ENCODE measurements at places on chromosomes 3 and 15.

- DNase-seq, result no peak
These were observed 62.4 kb downstream of the RAB7A start for GRCh38 chr3:128788268-128788869.

DNA sequence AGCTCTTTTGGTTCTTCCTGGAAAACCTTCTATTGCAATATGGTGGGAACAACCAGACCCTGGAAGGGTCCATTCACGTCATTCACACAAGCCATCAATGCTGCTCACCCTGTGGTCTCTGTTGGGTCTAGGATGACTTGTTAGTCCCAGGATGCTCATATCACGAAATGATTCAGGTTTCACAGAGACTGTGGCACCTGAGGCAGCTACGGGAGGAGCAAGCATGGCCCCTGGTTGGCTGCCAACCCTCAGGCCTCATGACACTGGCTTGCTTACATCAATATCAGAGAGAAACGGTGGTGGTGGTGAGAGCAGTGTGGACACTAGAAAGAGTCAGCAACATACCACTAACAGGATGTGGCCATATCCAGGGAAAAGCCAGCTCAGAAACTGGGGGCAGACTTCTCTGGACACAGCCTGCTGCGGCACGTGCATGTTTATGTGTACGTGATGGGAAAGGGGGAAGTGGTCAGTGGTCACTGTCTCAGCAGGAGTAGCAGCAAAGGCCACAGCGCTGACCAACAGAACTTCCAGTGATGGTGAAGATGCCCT, 208.9 kb upstream of the ST8SIA2 start:
- no peak for DNase-seq

- peak; percentile 61 for DNase-seq
These were observed 637.2 kb downstream of the NTRK3 start for GRCh38 chr15:87619161-87619960.

DNA sequence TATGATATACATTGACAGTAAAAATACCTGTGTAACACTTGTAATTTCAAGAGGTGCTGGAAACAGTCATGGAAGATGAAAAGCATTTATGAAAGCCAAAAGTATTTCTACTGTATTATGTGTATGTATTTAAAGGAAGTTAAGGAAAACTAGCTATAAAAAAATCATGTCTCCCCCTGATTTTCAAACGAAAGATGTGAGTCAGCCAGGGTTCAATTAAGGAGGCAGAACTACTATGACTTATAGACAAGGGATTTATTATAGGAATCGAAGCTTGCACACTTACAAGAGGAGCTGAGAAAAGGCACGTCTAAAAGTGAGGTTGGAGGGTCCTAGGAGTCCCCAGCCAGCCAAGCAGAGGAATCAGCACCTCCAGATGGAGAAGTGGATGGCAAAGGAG, 119.4 kb downstream of the SUCLG2 start:
- DNase-seq, result no peak

DNA sequence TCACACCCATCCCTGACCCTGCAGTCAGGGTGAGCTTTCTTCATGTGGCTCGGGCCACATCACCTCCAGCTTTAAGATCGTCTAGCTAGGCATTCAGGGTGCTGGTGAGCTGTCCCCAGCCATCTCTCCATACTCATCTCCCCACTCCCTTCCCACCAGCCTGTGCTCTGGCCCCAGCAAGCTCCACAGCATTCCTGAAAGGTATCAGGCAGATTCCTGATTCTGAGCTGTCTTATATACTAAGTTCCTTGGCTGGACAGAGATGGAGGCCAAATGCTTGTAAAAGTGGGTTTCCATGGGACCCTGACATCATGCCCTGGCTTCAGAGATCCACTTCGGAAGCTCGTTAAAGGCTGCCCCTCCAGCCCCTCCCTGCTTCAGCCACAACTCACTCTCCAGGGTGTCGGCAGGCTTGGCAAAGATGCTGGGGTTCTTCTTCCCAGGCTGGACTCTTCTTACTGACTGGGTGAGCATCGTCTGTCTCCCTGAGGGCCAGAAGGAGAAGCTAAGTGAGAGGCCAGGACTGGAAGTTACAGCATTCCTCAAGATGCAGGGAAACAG, 3.9 kb downstream of the CILP start:
- no peak for DNase-seq

GRCh38 chr15:92140796-92141195, 252.9 kb upstream of the ST8SIA2 start:
- DNase-seq, result no peak

DNA sequence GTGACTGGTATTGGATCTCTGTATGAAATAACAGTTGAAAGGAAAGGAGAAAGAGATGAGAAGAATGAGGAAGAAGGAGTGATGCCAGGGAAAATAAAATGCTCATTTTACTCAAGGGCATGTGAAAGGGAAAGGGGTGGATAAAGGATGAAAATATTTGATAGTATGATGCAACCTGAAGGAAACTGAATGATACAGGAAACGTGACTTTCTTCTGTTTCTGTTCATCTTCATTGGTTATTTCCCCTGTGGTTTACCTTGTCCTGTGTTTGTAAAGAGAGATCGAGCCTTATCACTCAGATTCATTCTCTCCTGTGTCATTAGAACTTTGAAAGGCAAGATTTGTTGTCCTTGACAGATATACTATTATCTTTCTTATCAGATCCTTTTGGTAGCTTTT, 243.6 kb upstream of the SLITRK3 start:
- DNase-seq, result peak; percentile 22
